Fibroblast of the aortic adventitia (primary cell): ENCODE measurements at places on chromosomes 11 and 22. TPM values are rescaled to one million over a fixed set of nuclear protein-coding genes. Genes with fewer than 3 reads are reported as not detected.

Gene PNPLA5
- not detected in 2 replicates for total RNA-seq

Gene SHISAL1
- total RNA-seq, result 0.98 and 11.4 TPM in 2 replicates

Gene C11orf86
- not detected in 2 replicates for total RNA-seq

Gene SLC17A6
- not detected in 2 replicates for total RNA-seq

Gene CBLIF
- total RNA-seq, result not detected in 2 replicates

Gene GP1BB
- total RNA-seq, result 2.1 and 20.1 TPM in 2 replicates

Gene SF3A1
- 40.8 and 43.7 TPM in 2 replicates for total RNA-seq

Gene SAA1
- total RNA-seq, result not detected in 2 replicates

Gene XKR3
- 0.09 TPM in 1 of 2 replicates, not detected in the other for total RNA-seq

Gene AGBL2
- total RNA-seq, result 0.90 and 1.4 TPM in 2 replicates

Gene EFCAB6
- 2.5 and 2.7 TPM in 2 replicates for total RNA-seq

DNA sequence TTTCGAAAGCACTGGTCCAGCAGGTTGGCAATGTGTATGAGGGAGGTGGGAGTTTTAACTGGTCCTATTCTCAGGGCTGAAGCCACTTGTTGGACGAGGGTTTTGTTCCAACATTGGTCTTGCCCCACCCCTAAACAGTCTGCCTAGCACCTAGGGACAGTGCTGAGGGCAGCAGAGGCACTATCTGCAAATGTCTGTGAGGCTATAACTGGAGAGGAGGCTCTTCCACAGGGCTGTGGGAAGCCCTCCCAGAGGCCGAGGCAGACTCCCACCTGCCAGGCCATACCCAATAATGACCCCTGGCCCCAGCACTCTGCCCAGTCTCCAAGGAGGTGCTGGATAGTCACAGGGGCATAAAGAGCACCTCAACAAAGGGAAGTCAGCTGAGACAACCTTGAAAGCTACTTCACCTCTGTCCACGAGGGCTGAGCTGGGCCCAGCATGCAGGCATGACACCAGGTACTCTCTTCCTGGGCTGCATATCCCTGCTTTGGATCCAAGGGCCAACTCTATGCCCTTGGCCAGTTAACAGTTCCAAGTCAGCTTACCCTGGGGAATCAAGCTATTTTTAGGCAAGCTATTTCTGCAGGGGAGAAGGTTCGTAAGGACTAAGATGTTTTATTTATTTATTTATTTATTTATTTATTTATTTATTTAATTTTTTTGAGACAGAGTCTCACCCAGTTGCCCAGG lies 40.2 kb upstream of the SLC25A1 start:
- no peak for DNase-seq

- no peak for DNase-seq
Observed at GRCh38 chr11:118757876-118758399, 33.0 kb downstream of the DDX6 start.

DNA sequence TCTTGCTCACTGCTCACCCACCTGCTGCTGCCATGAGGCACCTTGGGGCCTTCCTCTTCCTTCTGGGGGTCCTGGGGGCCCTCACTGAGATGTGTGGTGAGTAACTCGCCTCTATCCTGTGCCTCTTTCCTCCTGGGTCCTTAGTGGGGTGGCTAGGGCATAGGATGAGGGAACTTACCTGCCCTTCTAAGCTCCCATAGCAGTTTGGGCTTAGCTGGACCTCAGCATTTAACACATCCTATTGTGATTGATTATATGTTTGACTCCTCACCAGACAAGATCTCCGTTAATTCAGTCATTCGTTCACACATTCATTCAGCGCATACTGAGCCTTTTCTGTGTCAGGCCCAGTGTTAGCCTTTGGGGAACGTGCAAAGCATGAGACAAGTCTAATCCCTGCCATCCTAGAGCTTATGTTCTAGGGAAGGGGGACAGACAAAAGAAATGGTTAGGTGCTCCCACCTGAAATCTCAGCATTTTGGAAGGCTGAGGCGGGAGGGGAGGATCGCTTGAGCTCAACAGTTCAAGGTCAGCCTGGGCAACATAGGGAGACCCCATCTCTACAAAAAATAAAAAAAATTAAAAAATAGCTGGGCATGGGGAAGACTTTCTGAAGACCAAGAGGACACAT lies 441 bp downstream of the TCN2 start:
- no peak for DNase-seq

DNA sequence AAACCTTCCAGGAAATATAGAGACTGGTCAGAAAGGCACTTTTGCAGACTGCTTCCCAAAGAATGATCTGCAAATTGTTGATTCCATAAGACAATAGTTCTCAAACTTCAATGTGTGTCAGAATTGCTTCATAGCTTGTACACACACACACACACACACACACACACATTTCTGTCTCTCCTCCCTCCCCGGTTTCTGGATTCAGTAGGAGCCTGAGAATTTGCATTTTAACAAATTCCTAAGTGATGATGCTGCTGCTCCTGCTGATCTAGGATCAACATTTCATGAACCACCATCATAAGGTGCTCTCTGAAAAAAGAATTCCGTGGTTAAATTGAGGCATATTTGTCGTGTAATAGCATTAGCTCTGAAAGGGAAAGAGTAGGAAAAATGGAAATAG lies 35.3 kb upstream of the FZD4 start:
- DNase-seq, result peak; percentile 74

DNA sequence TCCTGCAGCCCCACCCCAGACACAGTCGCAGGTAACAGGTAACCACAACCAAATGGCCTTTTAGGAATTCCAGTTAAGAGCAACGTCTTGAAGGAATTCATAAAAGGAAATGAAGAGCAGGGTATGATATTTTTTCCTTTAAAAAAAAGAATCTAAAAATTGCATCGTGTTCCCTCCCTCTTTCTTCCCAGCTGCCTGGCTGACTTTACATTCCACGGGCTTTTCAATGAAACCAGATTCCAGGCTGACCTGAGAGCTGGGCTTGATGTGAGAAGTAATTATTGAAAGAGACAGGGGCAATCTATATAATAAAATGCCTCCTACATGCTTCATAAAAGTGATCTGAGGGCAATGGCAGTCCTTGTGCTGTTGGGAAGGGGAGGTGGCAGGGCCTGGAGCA lies 57.3 kb upstream of the EIF3D start:
- no peak for DNase-seq

DNA sequence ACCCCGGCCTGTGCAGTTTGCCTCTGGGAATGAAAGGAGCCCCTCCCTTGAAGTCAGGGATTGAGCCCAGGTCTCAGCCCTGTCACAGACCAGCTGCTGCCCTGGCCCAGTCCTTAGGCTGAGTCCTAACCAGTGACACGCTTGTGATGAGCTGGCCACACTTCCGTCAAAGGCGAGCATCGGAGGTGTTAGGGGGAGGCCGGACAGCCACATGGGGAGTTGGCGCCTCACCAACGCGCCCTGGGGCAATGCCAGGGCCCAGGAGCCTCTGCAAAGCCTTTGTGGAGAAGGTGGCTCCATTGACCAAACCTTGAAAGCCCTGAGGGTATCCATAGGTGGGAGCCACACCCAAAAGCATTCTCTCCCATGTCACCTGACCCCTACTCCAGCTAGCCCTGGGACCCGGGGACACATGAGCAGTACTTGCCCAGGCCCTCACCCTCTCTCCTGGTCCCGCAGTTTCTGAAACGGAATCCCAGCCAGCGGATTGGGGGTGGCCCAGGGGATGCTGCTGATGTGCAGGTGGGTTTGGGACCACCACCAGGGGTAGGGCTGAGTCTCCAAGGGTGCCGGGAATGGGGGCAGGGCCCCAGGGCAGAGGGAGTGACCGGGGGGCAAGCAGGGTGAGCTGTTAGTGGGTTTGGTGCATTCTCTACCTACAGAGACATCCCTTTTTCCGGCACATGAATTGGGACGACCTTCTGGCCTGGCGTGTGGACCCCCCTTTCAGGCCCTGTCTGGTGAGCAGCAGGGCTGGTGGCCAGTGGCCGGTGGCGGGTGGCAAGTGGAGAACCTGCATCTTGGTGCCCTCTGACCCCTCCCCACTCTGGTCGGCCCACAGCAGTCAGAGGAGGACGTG lies 3.7 kb downstream of the PTPRCAP start:
- DNase-seq, result no peak

DNA sequence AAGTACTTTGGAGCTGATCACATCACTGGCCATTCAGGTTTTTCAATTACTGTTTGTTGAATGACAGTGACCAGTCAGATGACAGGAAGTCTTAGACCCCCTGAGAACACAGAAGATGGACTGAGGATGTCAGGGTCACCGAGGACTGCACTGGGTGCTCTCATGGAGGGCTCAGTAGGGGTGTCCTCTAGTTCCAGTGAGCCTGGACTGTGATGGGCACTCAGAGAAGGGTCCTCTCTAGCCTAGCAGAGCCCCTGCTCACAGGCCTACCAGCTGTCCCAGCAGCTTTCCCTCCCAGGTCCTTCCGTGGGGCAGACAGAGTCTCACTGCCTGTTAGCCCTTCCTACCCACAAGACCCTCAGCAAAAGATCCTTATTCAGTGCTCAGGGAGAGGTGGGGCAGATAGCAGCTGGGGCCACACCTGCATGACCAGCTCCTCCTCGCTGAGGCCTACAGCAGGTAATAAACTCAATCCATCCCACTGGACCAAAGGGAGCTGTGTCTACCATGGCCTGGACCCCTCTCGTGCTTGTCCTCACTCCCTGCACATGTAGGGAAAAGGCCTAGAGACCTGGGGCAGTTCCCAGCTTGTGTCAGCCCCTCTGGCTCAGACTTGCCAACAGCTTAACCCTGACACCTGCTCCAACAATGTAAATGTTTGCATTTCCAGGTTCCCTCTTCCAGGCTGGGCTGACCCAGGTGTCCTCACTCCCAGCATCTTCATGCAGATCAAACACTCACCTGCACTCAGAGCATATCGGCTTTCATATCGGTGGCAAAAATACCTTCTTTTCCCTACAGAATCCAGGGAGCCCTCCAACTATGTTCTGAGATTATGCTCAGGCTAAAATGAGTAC lies 25.2 kb upstream of the VPREB1 start:
- DNase-seq, result no peak

GRCh38 chr11:130223291-130223971 lies 63.8 kb downstream of the ST14 start:
- peak; percentile 12 for DNase-seq

DNA sequence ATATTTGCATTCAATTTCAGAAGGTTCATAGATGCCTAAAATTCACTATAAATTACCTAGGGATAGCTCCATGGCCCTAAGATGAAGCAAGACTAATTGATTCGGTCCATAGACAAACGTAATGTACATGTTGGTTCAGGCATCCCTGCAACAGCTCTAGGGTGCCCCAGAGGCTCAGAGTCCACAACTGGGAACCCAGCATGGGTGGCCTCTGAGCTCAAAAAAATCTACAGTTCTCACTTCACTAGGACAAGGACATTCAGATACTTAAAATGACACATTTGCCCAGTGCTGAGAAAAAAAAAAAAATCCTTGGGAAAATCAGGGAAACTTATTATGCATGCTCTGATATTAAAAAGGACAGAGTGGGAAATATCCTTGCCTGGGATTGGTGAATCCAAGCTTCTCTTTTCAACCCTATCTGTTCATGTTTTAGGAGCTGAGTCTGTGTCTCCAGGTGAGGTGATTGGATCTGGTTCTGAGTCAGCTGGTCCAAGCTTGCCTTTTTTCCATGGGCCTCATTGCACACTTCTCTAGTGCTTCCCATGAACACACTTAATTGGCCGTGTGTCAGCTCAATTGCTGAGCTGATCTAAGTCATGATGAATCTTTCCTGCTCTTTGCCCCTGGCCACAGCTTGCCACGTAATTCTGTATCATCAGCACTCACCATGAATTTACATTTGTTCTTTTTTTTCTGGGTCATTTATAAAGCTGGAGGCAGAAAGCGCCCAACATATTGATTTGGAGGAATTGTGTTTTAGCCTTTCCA lies 116.3 kb upstream of the RCN1 start:
- DNase-seq, result peak; percentile 50

DNA sequence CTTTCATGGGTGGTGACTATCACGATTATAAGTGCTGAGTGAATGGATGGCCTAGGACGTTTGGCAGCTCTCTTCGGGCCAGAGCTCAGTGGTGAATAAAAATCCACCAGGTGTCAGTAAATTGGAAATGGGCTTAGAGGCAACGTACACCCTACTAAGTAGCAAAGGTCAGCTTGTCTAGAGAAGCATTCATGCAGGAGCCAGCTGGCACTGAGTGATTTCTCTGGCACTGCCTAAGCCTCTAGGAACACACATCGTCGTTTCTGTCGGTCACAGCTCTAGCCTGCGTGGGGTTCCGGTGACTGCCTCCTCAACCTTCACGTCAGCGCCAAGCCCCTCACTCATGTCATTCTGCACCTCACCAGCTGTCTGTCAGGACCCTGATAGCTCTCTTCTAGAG lies 192.4 kb upstream of the NTM start:
- no peak for DNase-seq

GRCh38 chr11:72696866-72697700 lies 22.9 kb upstream of the PDE2A start:
- no peak for DNase-seq

DNA sequence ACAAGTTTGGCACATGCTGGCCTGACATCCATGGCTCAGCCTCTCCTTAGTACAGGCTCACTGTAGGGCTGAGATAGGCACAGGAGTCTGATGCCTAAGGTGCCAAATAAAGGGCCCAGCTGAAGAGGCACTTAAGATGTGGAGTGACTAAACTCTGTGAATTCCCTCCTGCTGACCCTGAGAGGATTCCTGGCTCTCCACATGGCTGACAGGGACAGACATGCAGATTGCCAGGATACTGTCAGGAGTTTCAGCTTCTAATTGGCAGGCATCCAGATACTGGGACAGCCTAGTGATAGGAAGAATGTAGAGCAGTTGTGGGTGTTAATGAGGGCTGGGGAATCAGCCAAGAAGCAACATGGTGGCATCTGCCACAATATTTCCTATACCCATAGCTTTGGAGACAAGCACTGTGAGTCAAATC lies 558.7 kb downstream of the INSC start:
- no peak for DNase-seq

DNA sequence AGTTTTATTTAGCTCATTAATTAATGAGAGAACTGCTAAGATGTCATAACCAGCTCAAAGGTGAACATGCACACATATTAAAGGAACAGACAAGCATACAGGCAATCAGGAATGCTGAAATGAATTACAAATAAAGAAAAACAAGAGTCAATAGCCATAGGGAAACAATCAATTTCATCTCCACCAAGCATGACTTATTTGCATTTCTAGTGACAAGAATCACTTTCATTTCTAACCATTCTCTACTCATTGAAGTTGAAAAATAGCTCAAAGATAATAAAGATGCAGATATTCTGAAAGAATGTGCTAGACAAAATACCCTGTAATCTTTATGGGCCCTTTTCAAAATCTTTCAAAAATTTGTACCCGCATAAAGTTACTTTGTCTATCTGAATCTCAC lies 23.2 kb downstream of the ISX start:
- DNase-seq, result no peak

- DNase-seq, result peak; percentile 51
Observed at GRCh38 chr11:47869544-47870393, 21.6 kb upstream of the NUP160 start.

DNA sequence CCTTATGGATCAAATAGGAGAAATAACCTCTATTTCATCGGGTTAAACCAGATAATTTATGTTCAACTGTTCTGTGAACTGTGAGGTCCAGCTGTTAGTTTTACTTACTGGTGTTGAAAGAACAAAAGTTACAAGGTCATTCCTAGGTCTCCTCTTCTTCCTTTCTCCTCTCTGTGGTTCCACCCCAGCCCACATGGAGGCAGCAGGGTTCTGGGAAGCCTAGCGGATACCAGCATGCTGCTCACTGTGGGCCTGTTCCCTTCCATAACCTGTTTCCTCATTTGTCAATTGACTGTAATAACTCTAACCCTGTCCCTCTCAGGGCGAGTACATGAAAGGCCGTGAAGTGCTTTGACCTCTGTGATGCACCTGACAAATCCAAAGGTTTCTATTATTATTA lies 27.8 kb downstream of the RELT start:
- DNase-seq, result peak; percentile 49

- DNase-seq, result no peak
Observed at GRCh38 chr11:35357923-35358322, 61.4 kb downstream of the SLC1A2 start.

GRCh38 chr22:27473533-27473932 lies 328.0 kb downstream of the MN1 start:
- DNase-seq, result no peak
